ENCODE measurements at places on chromosomes 5 and 9.

- no peak for DNase-seq
Measured at GRCh38 chr5:96597438-96598020, 64.6 kb upstream of the CAST start.

- DNase-seq: no peak
Measured at GRCh38 chr9:2489838-2490314, 131.7 kb upstream of the VLDLR start.

DNA sequence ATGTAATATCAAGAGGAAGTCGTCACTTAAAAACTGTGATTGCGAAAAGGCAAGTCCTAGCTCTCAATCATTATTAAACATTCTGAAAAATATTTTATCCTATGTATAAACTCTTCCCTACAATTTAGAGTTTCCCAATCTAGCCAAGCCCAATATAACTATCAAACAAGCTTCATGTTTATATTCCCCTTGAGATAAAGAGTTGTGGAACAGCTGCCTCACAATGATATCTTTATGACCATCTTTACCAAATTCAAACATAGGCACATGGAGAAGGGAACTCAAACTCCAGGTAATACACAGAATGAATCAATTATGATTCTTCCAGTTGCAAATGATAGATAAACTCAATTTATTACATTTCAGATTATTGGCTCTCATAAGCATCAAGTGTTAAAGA is 1468.7 kb downstream of the EFNA5 start:
- no peak for DNase-seq

DNA sequence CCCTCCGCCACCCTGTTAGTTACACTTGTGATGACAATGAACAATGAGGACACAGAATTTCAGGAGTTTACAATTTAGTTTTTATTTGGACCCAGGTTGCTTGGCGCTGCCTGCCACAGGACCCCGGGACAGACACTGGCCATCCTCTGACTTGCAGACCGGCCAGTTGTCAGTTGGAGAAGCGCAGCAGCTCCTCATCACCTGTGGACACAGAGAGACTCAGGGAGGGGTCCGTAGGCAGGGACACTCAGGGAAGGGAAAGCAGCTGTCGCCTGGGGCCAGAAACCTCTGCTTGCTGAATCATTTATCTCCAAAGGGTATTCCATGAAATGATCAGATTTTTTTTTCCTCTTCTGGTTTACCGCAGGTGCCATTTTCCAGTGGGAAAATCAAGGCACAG is 18.0 kb downstream of the AMBP start:
- no peak for DNase-seq

- no peak for DNase-seq
Measured at GRCh38 chr9:5336688-5337087, 3.0 kb downstream of the RLN1 start.

All from stimulated activated CD4-positive, alpha-beta T cell treated with anti-CD3 and anti-CD28 coated beads, TNF-alpha, amount 100 ng/mL, for 1 hour (primary cell).